ENCODE measurements at places on chromosomes 12 and 14.
A peak's percentile ranks its signal among the peaks of the same experiment; 100 is the strongest.

- DNase-seq: no peak
Observed at GRCh38 chr14:38124506-38124905, 83.2 kb upstream of the SSTR1 start.

GRCh38 chr14:34843011-34843554, 32.1 kb downstream of the BAZ1A start:
- no peak for DNase-seq

- DNase-seq: no peak
Observed at GRCh38 chr12:120110550-120111501, 5.7 kb downstream of the RAB35 start.

DNA sequence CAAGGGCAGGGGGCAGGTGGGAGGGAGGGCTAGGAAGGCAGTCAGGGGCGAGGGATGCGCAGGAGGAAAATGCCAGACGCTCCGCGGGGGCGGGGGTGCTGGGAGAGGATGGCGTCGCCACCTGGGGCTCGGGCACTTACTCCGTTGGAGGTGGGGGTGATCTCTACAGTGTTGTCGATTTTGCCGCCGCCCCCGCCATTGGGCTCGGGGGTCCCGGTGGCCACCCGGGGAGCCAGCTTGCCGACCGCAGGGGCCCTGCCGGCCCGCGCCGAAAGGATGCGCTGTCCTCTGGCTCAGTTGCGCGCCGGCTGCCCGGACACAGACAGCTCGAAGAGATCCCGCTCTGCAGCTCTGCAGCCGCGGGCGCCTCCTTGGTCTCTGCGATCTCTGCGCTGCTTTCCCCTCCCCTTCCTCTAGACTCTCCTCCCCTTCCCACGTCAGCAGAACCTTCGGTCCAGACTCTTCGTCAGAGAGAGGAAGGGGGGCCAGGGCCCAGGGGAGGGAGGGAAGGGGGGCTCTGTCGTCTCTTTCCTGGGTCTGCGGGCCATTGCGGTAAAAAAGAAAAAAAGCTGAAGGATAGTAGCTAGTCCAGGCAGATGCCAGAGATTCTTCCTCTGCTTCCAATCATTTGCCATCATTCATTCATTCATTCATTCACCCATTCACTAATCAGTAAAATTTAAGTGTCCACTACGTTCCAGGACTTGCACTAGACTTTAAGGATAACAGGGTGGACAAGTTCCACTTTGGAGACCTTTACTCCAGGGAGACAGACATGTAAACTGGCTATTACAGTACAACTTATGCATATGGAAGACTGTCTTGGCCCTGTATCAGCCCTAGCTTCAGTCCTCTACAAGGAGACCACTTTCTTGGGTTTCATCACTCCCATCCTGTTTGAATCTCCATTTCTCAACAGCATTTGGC, at the start of gene SLC22A17:
Gene SLC22A17 (minus strand): TSS at position 382 of the 927 bp plus-strand sequence.
- peak; percentile 40 for DNase-seq

DNA sequence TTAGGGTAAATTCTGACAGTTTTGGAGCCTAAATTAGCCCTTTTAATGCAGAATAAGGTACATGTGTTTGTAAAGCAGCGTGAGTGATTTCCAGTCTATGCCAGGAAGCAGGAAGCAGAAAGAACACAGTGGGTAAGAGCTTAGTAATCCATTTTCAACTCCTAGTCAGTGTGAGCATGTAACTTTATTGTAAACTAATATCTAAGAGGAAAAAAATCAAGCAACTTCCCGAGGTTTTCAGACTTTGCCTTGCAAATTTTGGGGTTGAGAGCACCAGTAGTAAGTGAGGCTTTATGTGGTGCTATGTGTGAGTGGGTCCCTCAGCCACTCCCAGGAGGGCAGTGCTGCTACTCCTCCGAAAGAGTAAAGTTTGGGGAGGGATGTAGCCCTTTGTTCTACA, 2.9 kb downstream of the CIPC start:
- no peak for DNase-seq

GRCh38 chr14:85243321-85243720, 286.6 kb upstream of the FLRT2 start:
- no peak for DNase-seq

GRCh38 chr12:5258498-5258897, 173.4 kb upstream of the NTF3 start:
- no peak for DNase-seq

DNA sequence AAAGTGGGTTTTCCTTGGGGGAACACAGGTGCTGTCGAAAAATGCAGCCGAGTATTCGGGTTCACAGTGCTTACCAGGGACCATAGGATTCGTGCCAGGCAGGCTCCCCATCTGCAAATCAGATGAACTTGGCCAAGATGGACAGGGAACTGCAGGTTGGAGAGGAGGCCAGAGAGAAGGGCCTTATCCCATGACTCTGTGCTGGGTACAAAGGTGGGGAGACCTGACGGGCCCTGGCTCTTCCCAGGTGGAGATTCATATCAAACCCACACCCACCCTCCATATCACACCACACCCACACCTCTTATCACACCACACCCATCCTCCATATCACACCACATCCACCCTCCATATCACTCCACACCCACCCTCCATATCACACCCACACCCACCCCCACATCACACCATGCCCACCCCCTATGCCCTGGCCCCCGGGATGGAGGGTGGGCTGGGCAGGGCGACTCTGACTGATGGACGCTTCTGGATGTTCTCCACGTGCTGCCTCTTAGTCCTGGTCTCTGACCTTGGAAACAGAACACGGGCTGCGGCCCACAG, 319.7 kb downstream of the ADGRD1 start:
- no peak for DNase-seq

DNA sequence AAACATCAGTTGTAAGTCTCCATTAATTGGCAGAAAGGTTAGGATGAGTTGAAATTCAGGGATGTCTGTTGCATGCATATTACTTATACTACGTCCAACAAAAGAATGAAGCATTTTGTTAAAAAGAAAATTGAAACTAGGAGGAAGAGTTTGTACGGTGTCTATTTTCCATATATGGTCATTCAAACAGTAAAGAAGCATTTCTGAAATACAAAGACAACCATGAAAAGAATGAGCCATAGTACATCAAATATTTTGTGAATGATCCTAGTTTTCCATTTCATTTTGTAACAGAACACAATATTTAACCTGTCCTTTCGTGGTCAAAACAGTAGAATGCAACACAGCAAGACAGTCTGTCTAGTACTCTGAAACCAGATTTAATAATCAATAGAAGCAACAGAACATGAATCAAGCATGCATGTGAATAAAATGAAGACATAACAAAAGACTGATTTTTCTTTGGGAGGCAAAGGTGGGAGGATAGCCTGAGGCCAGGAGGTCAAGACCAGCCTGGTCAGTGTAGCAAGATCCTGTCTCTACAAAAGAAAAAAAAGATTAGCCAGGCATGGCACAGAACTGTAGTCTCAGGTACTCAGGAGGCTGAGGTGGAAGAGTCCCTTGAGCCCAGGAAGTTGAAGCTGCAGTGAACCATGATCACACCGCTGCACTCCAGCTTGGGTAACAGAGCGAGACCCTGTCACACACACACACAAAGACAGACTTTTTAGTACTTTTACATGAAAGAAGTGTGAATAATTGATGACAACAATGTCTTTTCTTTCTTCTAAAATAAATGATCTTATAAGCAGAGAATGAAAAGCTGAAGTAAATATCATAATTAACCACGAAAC, 156.0 kb downstream of the LRIG3 start:
- DNase-seq: no peak

DNA sequence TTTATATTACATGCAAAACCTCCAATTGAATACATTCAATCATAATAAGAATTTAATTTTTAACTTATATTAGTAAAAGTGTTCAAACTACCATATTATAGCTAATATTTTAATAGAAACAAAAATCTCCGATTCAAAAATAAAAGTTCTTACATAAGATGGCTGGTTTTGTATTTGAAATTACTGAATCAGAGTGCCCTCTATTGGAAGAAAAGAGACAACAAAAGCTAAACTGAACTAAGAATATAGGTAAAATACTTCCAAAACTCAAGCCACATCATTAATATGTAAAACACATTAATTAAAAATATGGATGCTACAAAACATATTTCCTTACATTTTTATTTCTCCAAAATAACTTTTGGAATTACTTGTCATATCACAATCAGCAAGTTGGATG, 120.3 kb downstream of the GARIN6 start:
- DNase-seq: no peak

DNA sequence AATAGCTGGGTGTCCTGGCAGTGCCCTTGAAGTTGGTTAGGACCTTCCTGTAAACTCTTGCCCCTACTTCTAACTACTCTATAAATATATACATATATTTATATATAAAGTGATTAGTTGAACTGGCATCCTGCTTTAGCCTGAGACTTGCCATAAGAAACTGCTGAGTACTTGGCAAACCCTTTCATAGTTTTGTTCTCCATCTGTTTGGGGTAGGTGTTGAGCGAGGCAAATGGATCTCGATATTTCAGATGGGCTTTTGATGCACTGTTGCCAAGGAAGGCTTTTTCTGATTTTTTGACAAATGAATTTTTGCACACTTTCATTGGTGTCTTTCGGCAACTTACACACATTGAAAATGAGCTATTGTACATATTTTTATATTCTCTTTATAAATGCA, 10.4 kb downstream of the CALM1 start:
- DNase-seq: no peak

DNA sequence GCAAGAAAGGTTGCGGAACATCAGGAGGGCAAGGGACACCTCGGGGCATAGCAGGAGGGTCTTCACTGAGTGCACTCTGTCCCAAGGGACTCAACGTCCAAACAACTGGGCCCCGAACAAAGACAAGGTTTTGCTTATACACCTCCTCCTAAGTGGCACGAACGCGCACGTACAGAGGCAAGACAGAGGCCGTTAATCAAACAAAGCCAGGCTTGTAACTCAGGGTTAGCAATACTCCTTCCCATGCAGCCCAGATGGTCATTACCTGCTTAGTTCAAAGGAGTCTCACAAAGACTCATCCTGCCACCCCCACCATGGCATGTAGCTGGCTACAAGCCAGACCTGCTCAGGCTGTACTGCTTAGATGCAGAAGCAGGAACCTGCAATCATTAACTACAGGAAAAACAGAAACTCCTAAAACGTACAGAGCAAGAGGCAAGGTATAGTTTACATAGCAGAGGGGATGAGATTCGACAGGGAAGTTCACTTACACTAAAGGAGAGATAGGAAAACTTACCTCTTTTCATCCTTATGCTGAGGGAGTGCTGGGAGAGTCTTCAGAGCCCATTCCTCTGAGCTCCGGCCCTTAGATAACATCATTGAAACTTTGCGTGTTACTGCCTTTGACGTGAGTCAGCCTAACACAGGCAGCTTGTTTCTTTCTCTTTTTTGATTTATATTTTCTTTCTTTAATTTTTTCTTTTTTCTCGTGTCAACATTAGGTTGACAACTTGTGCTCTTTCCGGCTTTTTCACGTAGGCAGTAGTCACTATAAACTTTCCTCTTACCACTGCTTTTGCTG, 1319.1 kb downstream of the TMEM121 start:
- peak; percentile 40 for DNase-seq

All from activated T-cell treated with anti-CD3 and anti-CD28 coated beads for 4 hours (primary cell).